ENCODE measurements at places on chromosomes 5 and 9.

- DNase-seq: no peak
Measured at GRCh38 chr5:57370376-57370775, 112.2 kb downstream of the ACTBL2 start.

DNA sequence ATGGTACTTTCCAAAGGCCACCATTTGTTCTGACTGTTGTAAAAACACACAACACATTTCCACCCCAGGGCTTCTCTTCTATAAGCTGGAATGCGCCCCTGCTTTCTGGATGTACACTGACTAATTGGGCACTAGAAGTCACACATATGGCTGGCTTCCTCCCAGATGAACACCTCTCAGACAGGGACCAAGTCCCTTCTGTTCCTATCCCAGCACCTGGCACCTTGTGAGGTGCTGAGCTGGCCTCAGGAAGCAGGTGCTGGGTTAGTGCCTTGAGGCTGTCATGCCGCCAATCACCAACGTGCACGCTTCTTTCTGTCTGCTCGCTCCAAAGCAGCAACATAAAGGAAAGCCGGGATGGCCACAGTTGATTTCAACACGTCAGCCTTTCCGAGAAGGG lies 93.2 kb downstream of the FSTL4 start:
- no peak for DNase-seq

DNA sequence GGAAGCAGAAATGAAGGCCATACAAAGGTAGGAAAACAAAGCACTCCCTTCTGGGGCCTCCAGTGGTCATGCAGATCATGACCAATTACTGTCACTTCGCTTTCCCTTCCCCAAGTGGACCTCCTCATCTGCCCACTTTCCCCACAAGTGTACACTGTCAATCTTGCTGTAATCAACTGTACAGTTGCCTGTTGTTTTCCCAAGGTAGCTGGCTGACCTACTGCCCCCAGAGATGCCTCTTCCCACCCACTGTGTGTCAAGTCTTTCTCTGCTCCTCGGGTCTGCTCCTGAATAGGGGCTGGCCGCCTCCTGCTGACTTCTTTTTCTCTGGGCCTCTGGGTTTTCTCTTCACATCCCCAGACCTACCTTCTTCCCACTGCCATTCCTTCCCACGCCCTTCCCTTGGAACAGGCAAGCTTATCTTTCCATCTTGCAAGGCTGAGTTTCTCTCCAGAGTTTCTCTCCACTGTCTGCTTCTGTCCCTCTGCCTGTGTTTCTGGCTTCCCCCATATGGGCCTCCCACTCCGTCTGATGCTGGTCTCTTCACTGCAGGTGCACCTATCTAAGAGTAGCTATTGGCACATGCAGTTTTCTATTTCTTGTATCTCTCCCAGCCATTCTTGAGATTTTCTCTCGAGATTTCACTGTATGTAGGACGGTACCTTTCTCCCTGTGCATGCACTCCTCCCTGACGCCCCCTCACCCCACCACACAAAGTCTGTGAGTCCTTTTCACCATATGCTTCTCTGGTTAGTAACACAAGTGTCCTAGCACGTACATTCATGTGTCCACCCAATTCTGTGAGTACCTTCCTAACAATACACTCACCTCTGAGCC lies 2.4 kb downstream of the ELL2 start:
- peak; percentile 27 for DNase-seq

- DNase-seq: no peak
Measured at GRCh38 chr5:149423794-149424268, 44.7 kb upstream of the IL17B start.

GRCh38 chr9:136052472-136052880 lies 42.6 kb downstream of the NACC2 start:
- no peak for DNase-seq

DNA sequence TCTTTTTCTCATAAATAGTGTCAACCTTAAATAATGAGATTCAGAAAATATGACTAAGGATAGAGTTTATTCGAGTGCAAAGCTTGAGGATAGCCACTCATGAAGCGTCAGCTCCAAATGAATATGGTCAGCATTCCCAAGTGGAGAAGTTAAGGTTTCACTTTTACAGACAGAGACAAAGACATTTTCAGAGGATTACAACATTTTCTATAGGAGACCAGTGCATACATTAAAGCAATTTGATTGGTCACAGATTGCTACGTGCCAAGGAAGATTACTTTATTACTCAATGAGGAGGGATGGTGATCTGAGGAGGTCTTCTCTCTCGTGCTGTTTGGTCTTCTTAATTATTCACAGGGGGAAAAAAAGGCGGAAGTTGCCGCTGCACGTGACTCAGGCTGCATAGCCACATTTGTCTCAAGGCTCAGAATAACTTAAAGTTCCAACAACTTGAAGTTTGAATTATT lies 60.1 kb upstream of the SPATA31C2 start:
- peak; percentile 73 for DNase-seq

- no peak for DNase-seq
Measured at GRCh38 chr9:71498691-71499090, 269.6 kb downstream of the CEMIP2 start.
